Activated CD4-positive, alpha-beta memory T cell treated with anti-CD3 and anti-CD28 coated beads, Interleukin-2, amount 10 ng/mL, durations not matched to agents 7 days and 5 days (primary cell): ENCODE measurements at places on chromosomes 13 and 19. TPM values are rescaled to one million over a fixed set of nuclear protein-coding genes. Genes with fewer than 3 reads are reported as not detected.

- H3K27me3 ChIP-seq = no peaks in the 10 kb centered on the region
- H3K4me1 ChIP-seq = no peaks in the 10 kb centered on the region
- DNase-seq = no peak
- H3K27ac ChIP-seq = no peak overlapping the region
- H3K36me3 ChIP-seq = no peaks in the 10 kb centered on the region
Observed at GRCh38 chr13:91576590-91576989, 178.2 kb downstream of the GPC5 start.

DNA sequence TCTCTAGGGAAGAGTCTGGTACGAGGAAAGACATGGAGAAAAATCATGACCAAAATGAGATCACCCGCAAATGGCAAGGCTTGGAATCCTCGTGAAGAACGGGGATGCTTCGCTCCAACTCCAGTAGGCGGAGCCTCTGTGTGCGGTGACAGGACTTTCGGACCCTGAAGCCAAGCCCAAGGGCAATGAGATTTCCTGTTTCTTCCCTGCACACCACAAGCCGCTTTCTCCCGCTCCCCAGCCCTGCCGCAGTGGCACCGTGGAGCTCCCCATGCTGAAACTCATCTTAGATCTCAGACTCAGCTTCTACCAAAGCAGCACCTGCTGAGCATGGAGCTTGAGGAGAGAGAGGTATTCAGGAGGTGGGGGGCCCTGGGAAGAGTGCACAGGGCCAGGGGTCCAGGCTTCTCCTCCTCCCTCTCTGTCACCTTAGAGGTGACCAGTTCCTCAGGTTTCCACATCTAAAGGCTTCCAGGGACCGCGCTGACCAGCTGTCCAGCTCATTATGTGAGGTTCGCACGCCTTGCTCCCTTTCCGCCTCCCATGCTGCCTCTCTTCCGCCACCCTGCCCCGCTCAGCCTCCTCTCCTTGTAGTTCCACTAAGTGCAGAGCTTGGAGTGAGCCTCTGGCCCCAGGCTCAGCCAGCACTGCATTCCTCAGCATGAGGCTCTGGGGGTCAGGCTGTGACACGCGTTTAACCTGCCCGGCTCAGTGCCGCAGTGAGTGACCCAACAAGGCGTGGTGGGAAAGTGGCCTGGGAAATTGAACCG lies 153.8 kb upstream of the SOX1 start:
- H3K4me1 ChIP-seq = no peaks in the 10 kb centered on the region
- H3K4me3 ChIP-seq = no peak overlapping the region
- no peak overlapping the region for H3K27ac ChIP-seq
- no peaks in the 10 kb centered on the region for H3K36me3 ChIP-seq
- no peak for DNase-seq

GRCh38 chr19:38714354-38714778 lies 29.9 kb downstream of the CAPN12 start:
- no peaks in the 10 kb centered on the region for H3K27me3 ChIP-seq
- H3K27ac ChIP-seq = no peak overlapping the region
- DNase-seq = no peak

GRCh38 chr13:109100705-109101304 lies 471.4 kb downstream of the MYO16 start:
- no peak for DNase-seq
- H3K27me3 ChIP-seq = no peaks in the 10 kb centered on the region
- H3K27ac ChIP-seq = no peak overlapping the region
- H3K4me1 ChIP-seq = peaks cover 5% of the 10 kb centered on the region
- H3K36me3 ChIP-seq = no peaks in the 10 kb centered on the region

- no peaks in the 10 kb centered on the region for H3K36me3 ChIP-seq
- no peak overlapping the region for H3K27ac ChIP-seq
- DNase-seq = peak; percentile 53
- peaks cover 14% of the 10 kb centered on the region for H3K27me3 ChIP-seq
- H3K4me3 ChIP-seq = peak overlapping the region; percentile 52
- peaks cover 12% of the 10 kb centered on the region for H3K4me1 ChIP-seq
Observed at GRCh38 chr13:26785838-26786630, 25.4 kb upstream of the GPR12 start.

- no peaks in the 10 kb centered on the region for H3K27me3 ChIP-seq
- H3K4me1 ChIP-seq = no peaks in the 10 kb centered on the region
Observed at GRCh38 chr13:35190241-35190640, 248.2 kb downstream of the NBEA start.

- peaks cover 22% of the 10 kb centered on the region for H3K27me3 ChIP-seq
- peaks cover 23% of the 10 kb centered on the region for H3K4me1 ChIP-seq
- peak overlapping the region; percentile 68 for H3K4me3 ChIP-seq
Observed at GRCh38 chr13:44259045-44260027, 114.3 kb upstream of the SERP2 start.

GRCh38 chr13:37934339-37935191 lies 65.0 kb upstream of the TRPC4 start:
- no peak overlapping the region for H3K4me3 ChIP-seq
- H3K36me3 ChIP-seq = no peaks in the 10 kb centered on the region
- DNase-seq = no peak
- H3K27me3 ChIP-seq = no peaks in the 10 kb centered on the region
- no peak overlapping the region for H3K27ac ChIP-seq

- no peak overlapping the region for H3K27ac ChIP-seq
- no peaks in the 10 kb centered on the region for H3K36me3 ChIP-seq
- peaks cover 30% of the 10 kb centered on the region for H3K27me3 ChIP-seq
- H3K4me3 ChIP-seq = no peak overlapping the region
- no peak for DNase-seq
Observed at GRCh38 chr19:40507892-40508291, 41.1 kb downstream of the SPTBN4 start.

GRCh38 chr13:81597101-81597500 lies 1256.2 kb upstream of the SPRY2 start:
- H3K36me3 ChIP-seq = no peaks in the 10 kb centered on the region
- DNase-seq = no peak
- no peaks in the 10 kb centered on the region for H3K4me1 ChIP-seq
- H3K4me3 ChIP-seq = no peak overlapping the region

DNA sequence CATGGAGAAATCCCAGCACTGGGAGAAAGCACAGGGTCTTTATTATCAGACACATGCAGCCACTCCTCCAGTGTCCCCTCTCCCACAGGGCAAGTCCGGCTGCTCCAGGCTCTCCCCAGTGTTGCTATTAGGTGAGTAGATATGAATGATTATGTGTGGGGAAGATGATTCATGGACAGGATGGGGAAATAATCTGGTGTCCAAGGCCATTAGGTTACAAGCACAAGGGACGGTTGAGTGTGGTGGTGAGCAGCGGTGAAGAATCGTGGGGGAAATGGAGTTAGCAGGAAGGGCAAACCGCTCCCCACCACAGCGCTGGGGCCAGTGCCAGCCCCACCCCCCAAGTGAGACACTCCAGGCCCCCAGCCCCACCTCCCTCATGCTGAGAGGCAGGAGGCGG lies 19.0 kb downstream of the CD177 start:
- no peaks in the 10 kb centered on the region for H3K4me1 ChIP-seq
- no peaks in the 10 kb centered on the region for H3K27me3 ChIP-seq
- H3K27ac ChIP-seq = no peak overlapping the region
- no peaks in the 10 kb centered on the region for H3K36me3 ChIP-seq

U2AF1L4 gene
- 36.2 TPM for total RNA-seq

PNMA8A gene
- total RNA-seq = not detected
